ENCODE measurements at places on chromosomes 6 and 20. TPM values are rescaled to one million over a fixed set of nuclear protein-coding genes. Genes with fewer than 3 reads are reported as not detected.

Gene AIF1
- not detected for total RNA-seq

Gene PARD6B
- total RNA-seq = 7.7 TPM

Gene OPRM1
- total RNA-seq = not detected

Gene BTN1A1
- not detected for total RNA-seq

Gene EFCAB8
- 0.50 TPM for total RNA-seq

Gene TTBK1
- total RNA-seq = under 0.01 TPM

Gene ERVFRD-1
- total RNA-seq = not detected

Gene MACROD2
- 1.4 TPM for total RNA-seq

Gene AGER
- total RNA-seq = 6.1 TPM

Gene RIOK1
- total RNA-seq = 13.0 TPM

Gene AVP
- total RNA-seq = not detected

Gene HUS1B
- 0.99 TPM for total RNA-seq

Gene ADGRG6
- total RNA-seq = 23.5 TPM

Gene BTNL2
- not detected for total RNA-seq

Gene MYCT1
- not detected for total RNA-seq

Gene TINAG
- total RNA-seq = not detected

Gene CCN2
- total RNA-seq = 65.4 TPM

Gene TREM1
- 1.2 TPM for total RNA-seq

Gene MOG
- not detected for total RNA-seq

Gene OARD1
- 22.2 TPM for total RNA-seq
